Activated gamma-delta T cell (primary cell): ENCODE measurements at places on chromosomes 13 and 19.

DNA sequence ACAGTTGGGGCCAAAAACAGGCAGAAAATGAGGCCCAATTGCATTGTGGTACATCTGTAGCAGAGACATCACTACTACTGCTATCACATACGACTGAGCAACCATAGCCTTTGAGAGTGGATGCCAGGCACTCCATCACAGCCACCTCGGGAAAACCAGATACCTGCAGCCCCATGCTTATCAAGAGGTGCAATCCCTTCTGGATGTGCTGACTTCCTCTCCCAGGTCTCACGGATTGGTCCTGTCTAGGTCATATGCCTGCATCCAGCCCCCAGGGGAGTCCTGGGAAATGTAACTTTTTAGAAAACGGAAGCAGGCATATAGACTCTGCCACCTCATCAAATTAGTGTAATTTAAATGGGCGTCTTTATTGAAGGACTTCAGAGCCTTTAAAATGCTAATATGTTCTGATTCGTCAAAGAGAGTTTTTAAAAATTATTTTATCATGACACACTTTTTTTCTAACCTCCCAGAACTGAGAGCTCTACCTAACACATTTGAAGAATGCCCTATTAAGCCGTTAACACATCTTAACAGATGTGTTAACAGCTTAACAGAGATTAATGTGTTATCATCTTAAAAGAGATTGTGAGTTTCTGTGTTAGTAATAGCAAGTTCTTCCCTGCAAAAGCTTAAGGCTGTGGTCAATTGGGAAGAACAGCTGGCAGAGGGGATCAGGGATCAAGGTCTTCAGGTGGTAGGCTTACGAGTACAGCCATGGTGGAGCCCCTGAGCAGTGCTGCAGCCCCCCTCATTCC is 63.9 kb downstream of the DLEU7 start:
- no peak for DNase-seq

GRCh38 chr13:113904411-113904810 is 40.5 kb upstream of the GAS6 start:
- no peak for DNase-seq

GRCh38 chr19:41753936-41754529 is 1.3 kb upstream of the CEACAM6 start:
- no peak for DNase-seq

DNA sequence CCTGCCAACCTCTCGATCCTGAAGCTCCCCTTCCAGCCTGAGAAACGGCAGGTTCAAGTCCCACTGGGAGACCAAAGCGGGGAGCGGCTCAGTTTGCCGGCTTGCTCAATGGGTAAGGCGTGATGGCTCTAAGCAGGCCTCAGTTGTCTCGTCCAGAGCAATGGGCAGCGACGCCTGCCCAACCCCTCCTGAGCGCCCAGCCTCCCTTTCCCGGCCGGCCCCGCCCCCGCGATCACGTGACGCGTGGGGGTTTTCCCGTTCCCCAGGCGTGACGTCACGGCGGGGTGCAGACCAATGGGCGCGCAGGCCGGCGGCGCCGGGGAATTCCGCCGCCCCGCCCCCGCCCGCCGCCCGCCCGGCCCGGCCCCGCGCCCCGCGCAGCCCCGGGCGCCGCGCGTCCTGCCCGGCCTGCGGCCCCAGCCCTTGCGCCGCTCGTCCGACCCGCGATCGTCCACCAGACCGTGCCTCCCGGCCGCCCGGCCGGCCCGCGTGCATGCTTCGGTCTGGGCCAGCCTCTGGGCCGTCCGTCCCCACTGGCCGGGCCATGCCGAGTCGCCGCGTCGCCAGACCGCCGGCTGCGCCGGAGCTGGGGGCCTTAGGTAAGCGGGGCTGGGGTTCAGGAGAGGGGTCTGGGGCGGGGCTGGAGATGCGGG is at the start of gene RELB:
RELB (plus strand) TSS at position 378 of the 653 bp plus-strand sequence; CDS start at position 494, 116 bp downstream.
- peak; percentile 95 for DNase-seq

GRCh38 chr19:17473041-17473440 is 2.7 kb downstream of the SLC27A1 start:
- no peak for DNase-seq

GRCh38 chr19:1073956-1074517 is 7.1 kb downstream of the ARHGAP45 start:
- no peak for DNase-seq

GRCh38 chr19:51546650-51547396 is 15.4 kb upstream of the SIGLEC6 start:
- DNase-seq, result no peak

DNA sequence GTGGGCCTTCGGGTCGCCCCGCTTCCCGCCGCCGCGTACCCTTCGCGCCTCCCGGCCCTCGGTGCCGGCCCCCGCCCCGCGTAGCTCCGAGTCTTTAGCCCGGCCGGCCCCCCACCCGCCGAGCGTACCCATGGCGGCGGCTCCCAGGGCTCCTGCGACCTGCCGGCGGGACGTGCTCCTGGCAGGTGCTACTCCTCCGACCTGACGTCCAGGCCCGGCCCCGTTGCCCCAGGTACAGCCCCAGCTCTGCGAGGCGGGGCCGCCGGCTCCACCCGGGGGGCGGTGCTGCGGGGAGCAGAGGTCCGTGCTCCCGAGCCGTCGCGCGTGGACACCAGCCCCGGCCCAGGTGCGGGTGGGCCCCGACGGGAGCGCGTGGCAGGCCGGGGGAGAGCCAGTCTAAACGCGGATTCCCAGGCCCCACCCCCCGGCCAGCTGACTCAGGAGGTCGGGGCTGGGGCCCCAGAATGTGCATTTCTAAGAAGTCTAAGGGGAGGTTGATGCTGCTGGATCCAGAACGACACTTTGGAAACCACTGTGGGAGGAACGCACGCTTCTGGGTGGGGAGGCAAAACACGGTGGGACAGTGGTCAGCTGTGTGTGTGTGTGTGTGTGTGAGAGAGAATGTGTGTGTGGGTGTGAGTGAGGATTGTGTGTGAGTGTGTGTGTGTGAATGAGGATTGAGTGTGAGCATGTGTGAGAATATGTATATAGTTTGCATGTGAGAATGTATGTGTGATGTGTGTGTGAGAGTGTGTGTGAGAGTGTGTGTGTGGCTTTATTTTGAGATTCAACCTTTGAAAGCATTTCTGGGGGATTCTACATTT is at the start of gene SLC15A1:
SLC15A1 (minus strand) TSS at position 206 of the 824 bp plus-strand sequence; CDS start at position 132, 74 bp downstream.
- DNase-seq, result no peak

GRCh38 chr19:3401004-3401768 is 34.8 kb downstream of the NFIC start:
- no peak for DNase-seq

- DNase-seq, result no peak
Observed at GRCh38 chr19:39813264-39813993, 20.5 kb downstream of the DYRK1B start.

GRCh38 chr13:102945324-102945815 is 99.5 kb downstream of the ERCC5 start:
- no peak for DNase-seq

DNA sequence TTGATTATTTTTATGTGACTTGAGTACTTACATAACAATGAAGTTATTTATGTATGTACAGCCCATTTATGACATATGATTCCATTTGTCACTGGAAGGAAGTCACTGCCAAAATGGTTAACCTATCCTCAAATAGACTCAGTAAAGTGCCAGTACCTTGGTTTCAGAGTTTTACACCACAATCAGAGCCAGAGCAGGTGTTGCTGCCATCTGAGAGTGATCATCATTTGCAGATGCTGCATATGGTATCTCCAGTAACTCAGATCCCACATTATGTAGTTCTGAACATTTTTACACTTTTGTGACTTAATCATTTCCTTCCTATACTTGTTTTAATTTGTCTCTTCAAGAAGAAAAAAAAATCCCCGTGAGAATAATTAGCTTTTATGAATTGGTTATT is 313.3 kb downstream of the HS6ST3 start:
- DNase-seq, result no peak

GRCh38 chr19:23993440-23993839 is 78.8 kb downstream of the ZNF726 start:
- no peak for DNase-seq

DNA sequence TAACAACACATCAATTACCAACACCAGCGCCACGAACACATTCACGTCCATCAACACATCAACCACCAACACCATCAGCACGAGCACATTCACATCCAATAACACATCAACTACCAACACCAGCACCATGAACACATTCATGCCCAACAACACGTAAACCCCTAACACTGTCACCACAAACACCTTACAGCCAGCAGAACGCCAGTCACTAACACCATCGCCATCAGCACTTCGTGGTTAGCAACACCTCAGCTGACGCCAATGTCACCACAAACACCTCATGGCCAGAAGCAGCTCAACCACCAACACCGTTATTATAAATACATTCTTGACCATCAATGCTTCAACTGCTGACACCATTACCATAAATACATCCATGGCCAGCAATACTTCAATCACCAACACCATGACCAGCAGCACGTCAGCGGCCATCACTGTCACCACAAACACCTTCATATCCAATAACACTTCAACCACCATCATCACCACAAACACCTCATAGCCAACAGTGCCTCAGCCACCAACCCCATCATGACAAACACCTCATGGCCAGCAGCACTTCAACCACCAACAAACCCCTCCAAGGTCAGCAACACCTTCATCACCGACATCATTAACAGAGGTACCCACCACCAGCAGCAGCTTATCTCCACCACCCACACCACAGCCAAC is 9.4 kb downstream of the FCER2 start:
- no peak for DNase-seq

- no peak for DNase-seq
Observed at GRCh38 chr19:22052644-22053013, 345 bp downstream of the ZNF257 start.

DNA sequence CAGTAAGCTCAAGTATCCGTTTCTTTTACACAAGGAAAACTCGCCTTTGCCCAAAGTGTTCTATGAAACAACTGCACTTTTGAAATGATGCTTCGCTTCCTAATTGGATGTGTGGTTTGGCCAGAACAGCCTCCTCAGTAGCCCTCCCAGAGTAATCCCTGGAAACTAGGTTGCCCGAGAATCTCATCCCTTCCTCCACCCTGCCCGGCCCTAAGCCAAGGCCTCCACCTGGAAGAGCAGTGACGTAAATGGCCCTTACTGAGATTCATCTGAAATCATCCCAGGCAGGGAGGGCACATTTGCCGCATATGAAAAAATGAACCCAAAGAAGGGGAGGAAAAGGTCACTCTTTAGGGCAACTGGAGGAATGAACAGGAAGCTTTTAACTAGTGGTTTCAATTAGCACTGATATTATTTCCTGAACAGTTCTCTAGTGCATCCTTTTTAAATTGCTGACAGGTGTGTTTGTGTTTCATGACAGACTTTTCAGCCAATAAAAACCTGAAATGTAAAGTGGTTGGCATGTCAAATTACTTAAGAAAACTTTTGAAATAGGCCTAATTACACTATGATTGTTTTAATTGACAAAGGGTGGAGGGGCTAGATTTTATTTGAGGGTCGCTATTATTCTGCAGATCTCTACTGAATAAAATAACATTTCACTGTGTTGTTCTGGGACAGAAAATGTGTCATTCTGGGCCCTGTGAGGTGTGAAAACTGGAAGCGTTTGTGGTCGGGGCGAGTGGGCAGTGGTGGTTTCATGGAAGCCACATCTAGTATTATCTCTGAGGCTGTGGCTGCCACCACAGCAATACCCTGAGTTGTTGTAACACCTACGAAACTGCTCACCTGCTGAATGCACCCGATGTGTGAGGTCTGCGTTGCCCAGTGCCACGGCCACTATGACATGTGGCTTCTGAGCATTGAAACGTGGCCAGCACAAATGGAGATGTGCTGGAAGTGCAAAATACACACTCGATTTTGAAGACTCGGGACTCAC is 112.1 kb downstream of the ZIC5 start:
- DNase-seq, result no peak

GRCh38 chr13:73092829-73093228 is 34.0 kb downstream of the KLF5 start:
- DNase-seq, result no peak

DNA sequence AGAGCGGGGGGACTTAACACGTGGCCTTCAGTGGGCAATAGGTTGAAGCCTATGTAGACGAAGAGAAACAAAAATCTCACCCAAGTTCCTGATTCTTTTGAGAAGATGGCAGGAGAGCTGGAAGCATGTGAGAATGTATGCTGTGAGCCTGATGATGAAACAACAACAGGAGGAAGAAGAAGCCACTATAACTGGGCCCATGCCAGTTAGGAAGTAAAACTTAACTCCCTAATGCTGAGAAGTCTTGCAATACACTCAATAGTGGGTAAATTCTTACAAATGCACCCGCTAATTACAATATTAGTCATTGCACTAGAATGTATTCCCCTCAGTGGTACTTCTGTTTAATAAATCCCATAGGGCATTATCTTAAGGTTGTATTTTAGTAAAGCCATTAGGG is 9.1 kb downstream of the PCDH17 start:
- no peak for DNase-seq

- no peak for DNase-seq
Observed at GRCh38 chr19:42697884-42698283, 42.4 kb downstream of the PSG3 start.

- no peak for DNase-seq
Observed at GRCh38 chr19:7550987-7551761, 15.7 kb downstream of the PNPLA6 start.

DNA sequence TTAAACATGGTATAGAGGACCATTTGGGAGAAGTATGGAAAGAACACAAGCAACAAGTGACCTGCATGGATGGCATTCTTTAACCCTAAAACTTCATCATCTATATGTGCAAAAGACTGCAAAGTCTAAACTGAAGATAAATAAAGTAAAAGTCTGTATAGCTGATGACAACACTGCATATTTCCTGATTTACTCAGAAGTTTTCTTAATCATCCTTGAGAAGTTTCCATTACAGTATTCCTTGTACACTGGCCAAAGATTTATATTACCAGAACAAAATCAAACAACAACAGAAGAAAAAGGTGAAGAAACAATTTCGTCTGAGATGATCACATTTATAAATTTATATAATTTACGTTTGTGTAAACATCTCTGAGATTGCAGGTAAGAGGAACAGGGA is 805.7 kb downstream of the PCDH9 start:
- no peak for DNase-seq

- no peak for DNase-seq
Observed at GRCh38 chr13:71242201-71242600, 624.8 kb downstream of the DACH1 start.

DNA sequence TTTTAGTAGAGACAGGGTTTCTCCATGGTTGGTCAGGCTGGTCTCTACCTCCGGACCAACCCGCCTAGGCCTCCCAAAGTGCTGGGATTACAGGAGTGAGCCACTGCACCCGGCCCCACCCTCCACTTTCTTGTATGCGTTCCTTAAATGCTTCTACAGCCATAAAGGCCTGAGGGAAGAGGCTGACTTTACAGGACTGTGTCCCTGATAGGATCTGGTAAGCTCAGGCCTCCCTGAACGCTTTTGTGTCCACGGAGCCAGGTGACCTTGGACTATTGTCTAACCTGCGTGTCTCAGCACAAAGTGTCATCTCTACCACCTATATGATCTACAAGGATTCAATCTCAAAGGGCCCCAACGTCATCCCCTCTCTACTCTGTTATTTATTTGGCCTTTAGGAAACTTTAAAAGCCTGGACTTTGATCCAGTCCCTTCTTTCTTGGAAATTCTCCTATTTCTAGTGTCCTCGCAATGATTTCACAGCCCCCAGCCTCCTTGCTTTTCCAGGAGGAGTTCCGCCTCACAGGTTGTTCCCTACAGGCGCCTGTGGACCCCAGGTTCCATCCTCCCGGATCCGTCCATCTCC is 701 bp downstream of the ZNF552 start:
- DNase-seq, result no peak

- no peak for DNase-seq
Observed at GRCh38 chr13:95354156-95354555, 52.9 kb upstream of the ABCC4 start.
